ENCODE measurements at places on chromosomes 5 and 9.

DNA sequence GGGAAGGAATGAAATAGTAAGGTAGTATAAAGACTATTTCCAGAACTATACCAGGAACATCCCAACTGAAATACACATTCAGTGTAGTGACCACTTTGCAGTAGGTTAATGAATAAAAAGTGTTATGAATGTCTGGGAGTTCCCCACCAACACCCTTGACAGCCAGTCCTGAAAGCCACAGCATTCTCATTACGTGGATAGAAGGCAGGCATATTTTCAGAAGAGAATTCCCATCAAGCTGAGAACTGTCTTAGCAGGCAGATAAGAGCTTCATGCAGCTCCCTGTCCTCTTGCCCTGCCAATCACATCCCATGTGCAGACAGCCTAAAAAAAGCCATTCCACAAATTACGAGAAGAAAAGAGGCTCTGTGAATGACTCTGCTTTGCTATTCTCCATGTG lies 695.0 kb downstream of the DTWD2 start:
- no peak for DNase-seq

GRCh38 chr5:7745882-7746610 lies 104.9 kb downstream of the CFAP90 start:
- no peak for DNase-seq

DNA sequence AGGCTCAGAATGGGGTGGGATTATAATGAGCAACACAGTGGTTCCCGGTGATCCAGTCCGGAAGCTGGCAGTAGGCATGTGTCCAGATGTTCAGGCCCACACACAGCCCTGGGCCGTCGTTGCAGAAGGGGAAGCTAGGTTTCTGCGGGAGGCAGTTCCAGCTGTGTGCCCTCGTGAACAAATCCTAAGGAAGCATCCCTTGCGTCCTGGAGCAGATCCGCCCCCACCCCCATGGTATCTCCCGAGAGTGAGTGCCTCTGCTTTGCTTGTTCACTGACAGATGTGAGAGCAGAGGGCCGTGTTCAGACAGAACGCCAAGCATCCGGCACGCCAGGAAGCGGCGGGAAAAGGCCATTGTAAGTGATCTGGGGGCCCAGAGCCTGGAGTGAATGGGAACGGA lies 104.8 kb downstream of the PDE6A start:
- no peak for DNase-seq

- DNase-seq, result peak; percentile 80
Measured at GRCh38 chr5:94218374-94218773, 400.0 kb downstream of the KIAA0825 start.

- DNase-seq, result no peak
Measured at GRCh38 chr5:95673081-95673480, 9.7 kb downstream of the SPATA9 start.

- no peak for DNase-seq
Measured at GRCh38 chr5:84085387-84086041, 299.2 kb downstream of the EDIL3 start.

DNA sequence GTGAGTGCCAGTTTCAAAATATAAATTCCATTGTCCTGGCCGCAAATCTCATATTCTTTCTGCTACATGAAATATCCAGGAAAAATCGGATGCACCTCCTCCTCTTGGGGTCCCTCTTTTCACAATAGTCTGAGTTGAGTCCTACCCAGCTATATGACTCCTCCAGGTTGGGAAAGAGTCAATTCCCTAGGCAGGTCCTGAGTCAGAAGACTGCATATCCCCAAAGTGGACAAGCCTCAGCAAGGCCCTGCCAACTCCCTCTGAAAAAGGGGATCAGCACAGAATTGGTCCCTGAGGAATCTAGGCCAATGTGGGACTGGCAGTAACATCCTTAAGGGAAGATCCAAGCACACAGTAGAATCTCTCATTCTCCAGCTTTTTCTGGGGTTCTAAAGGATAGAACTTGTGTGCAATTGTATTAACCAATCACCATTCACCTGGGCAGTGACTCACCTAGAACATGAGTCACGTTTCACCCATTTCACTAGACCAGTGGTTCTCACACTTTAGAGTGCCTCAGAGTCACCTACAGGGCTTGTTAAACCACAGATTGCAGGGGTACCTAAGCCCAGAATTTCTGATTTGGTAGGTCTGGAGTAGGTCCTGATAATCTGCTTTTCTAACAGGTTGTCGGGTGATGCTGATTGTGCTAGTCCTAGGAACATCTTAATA lies 44.7 kb upstream of the TMEM215 start:
- no peak for DNase-seq

DNA sequence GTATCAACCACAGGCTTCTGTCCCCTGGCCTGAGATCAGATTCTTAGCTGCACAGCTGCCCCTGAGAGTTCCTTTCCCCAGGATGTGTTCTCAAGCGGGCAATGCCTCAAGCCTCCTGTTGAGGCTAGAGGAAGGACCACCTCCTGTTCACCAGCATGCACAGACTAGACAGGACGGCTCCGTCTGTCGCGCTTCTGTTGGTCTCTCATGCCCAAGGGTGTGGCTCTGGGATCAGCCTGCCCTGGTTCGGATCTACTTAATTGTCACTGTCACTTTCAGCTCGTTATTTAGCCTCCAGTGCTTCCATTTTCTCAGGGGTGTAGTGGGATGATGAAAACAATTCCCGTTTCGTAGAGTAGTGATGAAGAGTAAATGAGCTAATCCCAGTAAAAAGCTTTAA lies 103.1 kb downstream of the KCNIP1 start:
- DNase-seq, result no peak

- DNase-seq, result no peak
Measured at GRCh38 chr9:78566521-78566920, 269.6 kb downstream of the PSAT1 start.

DNA sequence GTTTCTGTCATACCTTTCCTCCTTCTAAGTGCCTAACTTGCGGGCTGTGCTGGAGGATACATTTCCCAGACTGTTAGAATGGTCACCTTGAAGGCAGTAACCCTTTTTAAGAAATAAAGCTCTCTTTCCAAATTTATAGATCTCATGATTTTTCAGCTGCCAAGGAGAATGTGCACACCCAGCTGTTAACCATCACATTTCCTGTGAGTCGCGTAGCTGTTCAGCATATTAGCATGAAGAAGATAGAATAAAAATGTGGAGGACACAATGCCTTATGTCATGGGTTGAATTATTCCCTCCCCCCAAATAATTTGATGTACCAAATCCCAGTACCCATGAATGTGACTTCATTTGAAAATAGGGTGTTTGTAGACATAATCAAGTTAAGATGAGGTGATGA lies 729.4 kb downstream of the MTRR start:
- no peak for DNase-seq

- DNase-seq, result no peak
Measured at GRCh38 chr9:134722120-134722701, 80.6 kb downstream of the COL5A1 start.

GRCh38 chr5:37174928-37175327 lies 74.2 kb downstream of the CPLANE1 start:
- no peak for DNase-seq

- no peak for DNase-seq
Measured at GRCh38 chr5:20604992-20605391, 617.0 kb upstream of the CDH18 start.

GRCh38 chr9:114678795-114679194 lies 3.2 kb downstream of the TEX48 start:
- DNase-seq, result no peak

DNA sequence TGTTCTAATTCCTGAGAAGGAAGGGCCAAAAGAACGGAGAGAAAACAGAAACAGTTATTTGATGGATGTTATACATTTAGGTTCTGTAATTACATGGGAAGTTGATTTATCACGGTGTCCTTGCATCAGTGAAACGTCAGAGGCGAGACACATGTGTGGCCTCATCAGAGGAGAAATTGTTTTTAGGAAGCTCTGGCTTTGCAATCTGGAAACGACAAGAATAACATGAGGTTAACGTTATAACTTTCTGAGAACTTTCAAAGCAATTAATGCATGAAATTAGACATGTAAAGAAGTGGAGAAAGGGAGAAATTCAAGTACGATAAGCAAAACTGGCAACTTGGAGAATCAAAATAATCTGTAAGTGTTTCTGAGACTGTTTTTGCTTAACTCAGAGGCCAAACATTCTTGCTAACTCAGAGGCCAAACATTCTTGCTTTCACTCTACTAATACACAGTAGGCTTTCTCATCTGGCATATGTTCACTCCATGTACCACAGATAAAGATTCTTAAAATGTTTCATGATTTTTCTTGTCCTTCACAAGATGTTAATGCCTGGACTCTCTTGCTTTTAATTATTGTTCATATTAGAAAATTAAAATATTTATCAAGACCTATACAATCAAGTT lies 933.0 kb downstream of the TLE4 start:
- no peak for DNase-seq

- DNase-seq, result no peak
Measured at GRCh38 chr9:129894120-129894823, 59.0 kb downstream of the USP20 start.

DNA sequence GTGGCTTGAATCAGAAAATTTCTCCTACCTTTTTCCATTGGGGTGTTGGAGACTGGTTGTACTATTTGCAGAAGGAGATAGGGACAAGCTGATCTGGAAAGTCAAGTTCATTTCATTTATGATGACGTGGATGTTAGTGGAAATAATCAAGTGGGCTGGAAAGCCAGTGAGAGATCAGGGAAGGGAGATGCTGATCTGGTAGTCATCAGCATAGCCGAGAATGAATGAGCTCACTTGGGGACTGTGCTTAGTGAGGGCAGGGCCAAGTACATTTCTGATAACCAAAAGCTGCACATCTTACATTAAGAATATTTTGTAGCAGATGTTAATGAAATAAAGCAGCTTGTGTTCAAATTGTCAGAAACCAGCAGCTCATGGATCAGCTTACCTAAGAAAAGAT lies 12.1 kb downstream of the MAN2A1 start:
- DNase-seq, result no peak

GRCh38 chr9:99070681-99071080 lies 34.2 kb upstream of the TGFBR1 start:
- no peak for DNase-seq

DNA sequence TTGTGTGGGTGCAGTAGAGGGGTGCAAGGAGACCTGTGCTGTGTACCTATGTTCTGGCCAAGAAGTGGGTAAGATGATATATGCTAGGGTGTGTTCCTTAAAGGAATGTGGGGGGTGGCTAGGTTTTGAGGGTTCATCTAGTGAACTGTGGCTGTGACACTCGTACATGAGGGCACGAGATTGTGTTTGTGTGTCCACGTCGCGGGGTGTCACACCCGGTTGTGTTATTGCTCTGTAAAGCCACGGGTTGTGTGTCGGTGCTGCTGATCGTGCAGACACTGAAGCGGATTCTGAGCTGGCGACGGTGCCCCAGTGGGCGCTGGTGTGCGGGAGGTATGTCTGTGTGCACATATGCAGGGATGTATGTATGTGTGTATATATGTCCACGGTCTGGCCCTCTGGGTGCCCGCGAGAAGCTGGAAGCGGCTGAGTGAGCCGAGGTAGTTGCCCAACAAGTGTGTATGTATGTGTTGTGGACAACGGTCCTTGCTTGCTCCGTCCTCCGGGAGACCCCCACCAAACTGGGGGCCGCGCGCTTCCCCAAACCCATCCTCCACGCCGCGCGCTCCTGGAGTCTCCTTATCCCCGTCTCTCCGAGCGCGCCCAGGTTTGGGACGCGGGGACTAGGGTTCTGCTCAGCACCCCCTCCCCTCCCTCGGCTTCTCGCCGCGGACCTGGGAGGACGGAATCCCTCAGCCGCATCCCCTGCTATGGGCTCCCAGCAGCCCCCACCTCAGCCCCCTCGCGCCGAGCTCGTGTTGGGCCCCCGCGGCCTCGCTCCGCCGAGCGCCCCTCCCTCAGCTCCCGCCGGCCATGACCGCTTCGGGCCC lies 639 bp downstream of the PCDH1 start:
- no peak for DNase-seq

DNA sequence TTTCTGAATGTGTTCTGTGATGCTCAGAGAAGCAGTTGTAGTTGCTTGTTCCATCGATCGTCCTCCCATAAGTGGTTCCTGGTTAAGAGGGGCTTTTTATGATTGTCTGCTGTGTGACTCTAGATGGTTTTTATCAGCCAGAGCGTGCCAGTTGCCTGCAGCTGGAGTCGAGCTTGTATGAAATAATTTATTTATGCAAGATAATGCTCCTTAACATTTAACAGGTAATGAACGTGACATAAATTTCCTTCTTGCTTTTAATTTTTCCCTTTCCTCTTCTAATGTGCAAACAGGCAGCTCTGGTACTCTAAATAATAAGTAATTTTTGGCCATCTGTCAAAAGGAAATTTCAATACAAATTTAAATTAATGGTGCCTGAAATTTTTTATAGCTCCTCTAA lies 84.4 kb downstream of the TLE4 start:
- no peak for DNase-seq

- peak; percentile 67 for DNase-seq
Measured at GRCh38 chr9:132348676-132349075, 6.1 kb downstream of the SETX start.

DNA sequence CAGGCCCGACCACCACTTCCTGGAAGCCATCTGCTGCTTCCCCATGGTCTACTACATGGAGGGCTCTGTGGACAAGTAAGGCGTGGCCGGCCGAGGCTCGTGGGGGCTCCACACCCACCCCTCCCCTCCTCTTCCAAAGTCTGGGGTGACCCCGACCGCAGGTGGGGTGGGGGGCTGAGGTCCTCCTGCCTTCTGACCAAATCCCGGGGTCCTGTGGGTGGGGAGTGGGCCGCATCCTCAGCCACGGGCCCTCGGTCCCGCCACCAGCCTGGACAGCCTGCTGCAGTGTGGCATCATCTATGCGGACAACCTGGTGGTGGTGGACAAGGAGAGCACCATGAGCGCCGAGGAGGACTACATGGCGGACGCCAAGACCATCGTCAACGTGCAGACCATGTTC lies 76.4 kb downstream of the KCNT1 start:
- no peak for DNase-seq

- DNase-seq, result no peak
Measured at GRCh38 chr9:109504689-109505088, 6.6 kb upstream of the PTPN3 start.

Measured in epithelial cell of proximal tubule (primary cell).